ENCODE measurements at places on chromosomes 2 and 18. TPM values are rescaled to one million over a fixed set of nuclear protein-coding genes. Genes with fewer than 3 reads are reported as not detected.

GREB1 gene
- 1.5 TPM for total RNA-seq

- H3K4me3 ChIP-seq, result no peak overlapping the region
- H3K27ac ChIP-seq, result no peak overlapping the region
- no peaks in the 10 kb centered on the region for H3K4me1 ChIP-seq
- H3K27me3 ChIP-seq, result peaks cover 2% of the 10 kb centered on the region
- H3K36me3 ChIP-seq, result no peaks in the 10 kb centered on the region
These were observed 197.3 kb upstream of the CCDC150 start for GRCh38 chr2:196442211-196442610.

- DNase-seq, result no peak
- no peaks in the 10 kb centered on the region for H3K4me1 ChIP-seq
These were observed 239.0 kb downstream of the CCDC178 start for GRCh38 chr18:33201509-33201926.

- no peak for DNase-seq
- H3K4me1 ChIP-seq, result no peaks in the 10 kb centered on the region
- no peaks in the 10 kb centered on the region for H3K36me3 ChIP-seq
- no peak overlapping the region for H3K4me3 ChIP-seq
These were observed 299.5 kb upstream of the SOX11 start for GRCh38 chr2:5392658-5393057.

GRCh38 chr2:355773-356172, 67.9 kb upstream of the ALKAL2 start:
- no peaks in the 10 kb centered on the region for H3K36me3 ChIP-seq
- H3K27ac ChIP-seq, result no peak overlapping the region
- H3K27me3 ChIP-seq, result peaks cover 7% of the 10 kb centered on the region
- H3K4me1 ChIP-seq, result no peaks in the 10 kb centered on the region
